ENCODE measurements at places on chromosomes 3 and 15.
A peak's percentile ranks its signal among the peaks of the same experiment; 100 is the strongest.

DNA sequence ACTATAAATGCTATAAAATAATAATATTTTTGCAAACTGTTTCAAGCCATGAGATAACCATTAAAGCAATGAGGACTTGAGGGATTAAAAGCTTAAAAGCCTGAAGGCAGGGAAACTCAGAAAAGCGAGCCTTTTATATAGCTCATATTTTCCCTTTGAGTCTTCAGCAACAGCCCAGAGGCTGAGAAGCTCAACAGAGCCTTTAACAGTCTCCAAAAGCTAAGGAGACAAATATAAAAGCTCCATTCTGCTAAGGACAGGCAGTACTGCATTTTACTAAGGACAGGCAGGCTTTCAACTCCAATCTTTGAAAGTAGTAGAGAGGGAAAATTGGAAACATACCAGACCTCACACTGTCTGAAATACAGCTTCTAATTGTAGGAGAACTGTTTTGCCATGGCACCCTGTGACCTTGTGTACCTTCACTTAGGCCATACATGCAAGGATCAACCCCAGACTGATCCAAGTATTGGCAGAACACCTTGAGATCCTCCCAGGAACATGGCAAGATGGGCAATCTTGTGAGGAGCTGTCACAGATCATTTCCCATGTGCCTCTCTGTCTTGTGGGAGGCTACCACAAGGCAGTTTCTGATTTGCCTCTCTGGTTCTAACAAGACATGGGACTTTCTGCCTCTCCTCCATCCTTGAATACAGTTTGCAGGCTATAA is 53.1 kb upstream of the ARNT2 start:
- no peak for DNase-seq

GRCh38 chr3:66480666-66481065 is 20.2 kb downstream of the LRIG1 start:
- DNase-seq = peak; percentile 59

- no peak for DNase-seq
Measured at GRCh38 chr15:48537271-48538113, 108.0 kb downstream of the FBN1 start.

GRCh38 chr3:38968403-38968802 is 83.3 kb downstream of the SCN11A start:
- DNase-seq = no peak

GRCh38 chr3:99925584-99926230 is 108.0 kb downstream of the CMSS1 start:
- peak; percentile 49 for DNase-seq

DNA sequence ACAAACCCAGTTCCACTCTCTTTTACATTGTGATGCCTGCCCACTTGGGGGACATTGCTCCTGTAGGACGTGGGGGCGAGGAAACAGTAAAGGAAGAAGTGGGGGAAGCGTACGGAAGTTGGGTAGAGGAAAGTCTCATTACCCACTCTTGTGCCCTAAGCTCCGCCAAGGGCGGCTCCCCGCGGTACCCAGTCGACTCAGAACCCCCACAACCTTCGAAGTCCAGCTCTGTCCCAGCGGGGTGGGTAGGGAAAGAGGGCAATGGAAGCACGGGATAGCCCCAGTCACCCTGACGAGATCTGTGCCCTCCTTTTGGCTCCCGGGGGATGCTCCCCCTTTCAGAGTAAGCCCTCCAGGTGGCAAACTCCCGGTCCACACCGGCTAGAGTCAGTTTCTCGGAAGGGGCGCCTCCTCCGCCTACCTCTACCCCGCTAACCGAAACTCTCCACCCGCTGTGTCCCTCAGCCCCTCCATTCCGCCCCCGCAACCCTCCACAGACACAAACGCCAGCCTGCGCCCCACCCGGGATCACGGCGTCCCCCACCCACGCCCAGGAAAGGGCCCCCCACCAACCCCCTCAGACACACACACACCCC is 527 bp downstream of the CSNK1G1 start:
- DNase-seq = peak; percentile 48

DNA sequence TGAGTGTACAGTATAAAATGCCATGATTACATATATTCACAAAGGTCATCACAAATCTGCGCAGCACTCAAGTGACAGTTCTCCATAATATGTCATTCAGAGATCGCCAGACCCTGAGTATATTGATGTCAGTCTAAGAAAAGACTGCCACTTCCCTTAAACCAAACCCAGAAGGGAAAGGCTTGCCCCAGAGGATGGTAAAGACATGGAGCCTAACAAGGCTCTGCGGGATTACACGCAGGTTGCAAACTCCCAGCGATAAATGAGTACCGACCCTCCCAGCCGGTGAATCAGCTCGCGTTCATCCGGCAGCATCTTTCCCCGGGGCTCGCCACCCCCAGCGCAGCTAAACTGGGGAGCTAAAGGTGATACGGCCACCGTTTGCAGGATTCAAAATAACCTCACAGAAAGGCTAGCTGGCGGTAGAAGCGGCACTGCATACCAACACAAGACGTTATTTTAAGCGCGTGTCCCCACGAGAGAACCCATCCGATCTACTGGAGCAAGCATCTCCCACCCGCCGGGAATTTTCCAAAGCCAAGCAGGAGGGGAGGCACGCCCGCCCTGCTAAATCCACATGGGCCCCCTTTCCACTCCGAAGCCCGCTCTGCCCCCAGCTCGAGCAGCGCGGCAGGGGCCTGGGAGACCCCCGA is 643 bp downstream of the MYO5A start:
- peak; percentile 57 for DNase-seq

GRCh38 chr3:113065336-113065735 is 74.6 kb downstream of the GTPBP8 start:
- no peak for DNase-seq
